ENCODE measurements at places on chromosomes 7 and 10.

DNA sequence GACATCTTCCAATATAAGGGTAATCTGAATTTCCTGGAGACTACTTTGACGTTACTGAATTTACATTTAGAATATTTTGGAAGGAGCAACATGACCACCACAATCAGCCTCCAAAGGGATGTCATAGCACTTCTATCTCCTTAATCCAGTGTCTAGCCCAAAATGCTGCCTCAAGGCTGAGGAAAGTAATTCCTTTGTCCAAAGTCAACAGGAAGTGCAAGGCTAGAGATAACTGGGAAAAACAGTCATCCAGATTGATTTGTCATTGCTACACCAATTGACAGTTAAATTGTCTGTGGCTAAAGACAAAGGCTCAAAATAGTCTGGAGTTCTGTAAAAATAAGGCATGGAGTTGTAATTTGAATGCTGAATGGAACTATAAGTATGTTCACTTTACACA lies 3.9 kb upstream of the TFPI2 start:
- no peak for DNase-seq

GRCh38 chr7:158321936-158322615 lies 265.5 kb downstream of the PTPRN2 start:
- no peak for DNase-seq

DNA sequence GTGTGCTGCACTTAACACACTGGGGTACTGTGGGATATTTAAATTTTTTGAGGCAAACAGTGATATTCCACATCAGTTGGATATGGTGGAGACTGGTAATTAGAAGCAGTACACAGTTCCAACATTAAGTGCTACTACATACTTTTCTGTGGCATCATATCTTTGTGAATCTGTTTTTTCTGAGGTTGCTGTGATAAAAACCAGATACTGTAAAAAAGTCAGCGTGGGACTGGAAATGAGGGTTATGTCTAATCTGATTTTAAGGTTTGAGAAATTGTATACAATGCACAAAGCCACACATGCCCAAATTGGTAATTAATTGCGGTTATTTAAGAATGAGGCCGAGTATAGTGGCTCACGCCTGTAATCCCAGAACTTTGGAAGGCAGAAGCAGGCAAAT lies 41.2 kb downstream of the TBC1D12 start:
- no peak for DNase-seq

GRCh38 chr10:61021926-61022325 lies 77.9 kb upstream of the RHOBTB1 start:
- DNase-seq, result no peak

DNA sequence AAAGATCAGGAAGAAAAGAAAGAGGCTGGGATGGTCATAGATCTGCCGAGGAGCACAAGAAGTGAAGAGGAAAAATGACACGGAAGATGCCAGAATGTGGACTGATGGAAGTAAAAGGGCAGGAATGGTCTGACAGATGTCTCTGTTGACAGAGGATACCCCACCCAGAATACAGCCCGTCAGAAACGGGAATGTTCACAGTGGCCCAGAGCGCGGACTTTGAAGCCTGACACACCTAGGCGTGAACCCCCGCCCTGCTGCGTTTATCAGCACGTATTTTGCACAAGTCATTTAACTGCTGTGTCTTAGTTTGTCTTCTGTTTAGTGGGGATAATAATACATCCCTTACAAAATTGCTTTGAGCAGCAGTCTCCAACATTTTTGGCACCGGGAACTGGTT lies 27.1 kb downstream of the AKR1B1 start:
- DNase-seq, result no peak

DNA sequence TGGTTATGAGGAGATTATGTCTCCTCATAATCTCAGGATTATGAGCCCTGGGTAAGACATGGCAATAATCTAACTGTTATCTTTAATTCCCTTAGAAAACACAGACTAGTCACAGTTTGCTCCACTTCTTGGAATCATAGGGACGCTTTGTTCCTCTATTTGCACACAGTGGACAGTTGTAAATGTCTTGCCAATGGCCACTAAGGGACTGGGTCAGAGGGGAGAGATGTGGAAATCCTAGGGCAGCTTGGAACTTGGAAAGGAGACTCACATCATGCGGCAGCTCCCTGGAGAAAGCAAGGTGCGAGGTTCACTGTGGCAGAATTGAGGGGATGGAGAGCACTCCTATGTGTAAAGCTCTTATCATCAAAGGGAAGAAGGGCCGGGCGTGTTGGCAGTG lies 266.1 kb downstream of the PRPF18 start:
- DNase-seq, result no peak

DNA sequence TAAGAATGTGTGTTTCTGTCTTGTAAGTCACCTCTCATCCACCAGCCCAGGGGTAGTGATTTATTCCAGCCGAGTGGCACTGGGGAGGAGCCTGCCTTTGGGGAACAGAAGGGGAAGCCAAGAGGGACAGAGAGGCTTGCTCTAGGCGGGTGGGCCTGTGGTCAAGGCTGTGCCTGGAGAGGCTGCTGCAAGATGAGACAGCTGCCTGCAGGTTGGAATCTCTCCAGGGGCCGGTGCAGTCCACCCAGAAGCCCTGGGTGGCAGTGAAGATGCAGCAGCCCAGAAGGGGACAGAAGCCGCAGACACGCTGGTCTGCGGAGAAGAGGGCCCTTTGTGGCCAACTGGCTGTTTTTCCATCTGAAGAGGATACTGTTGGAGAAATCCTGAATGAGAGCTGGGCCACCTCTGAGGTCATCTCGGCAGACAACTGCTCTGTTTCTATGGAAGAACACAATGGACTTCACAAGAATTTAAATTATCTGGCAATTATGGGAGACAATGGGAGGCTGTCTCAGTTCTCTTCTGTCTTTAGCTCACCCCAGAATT lies 175.7 kb downstream of the GFRA1 start:
- DNase-seq, result no peak

- no peak for DNase-seq
Observed at GRCh38 chr10:109963439-109963838, 40.1 kb upstream of the XPNPEP1 start.

- DNase-seq, result no peak
Observed at GRCh38 chr7:151992375-151992774, 33.1 kb upstream of the GALNT11 start.

DNA sequence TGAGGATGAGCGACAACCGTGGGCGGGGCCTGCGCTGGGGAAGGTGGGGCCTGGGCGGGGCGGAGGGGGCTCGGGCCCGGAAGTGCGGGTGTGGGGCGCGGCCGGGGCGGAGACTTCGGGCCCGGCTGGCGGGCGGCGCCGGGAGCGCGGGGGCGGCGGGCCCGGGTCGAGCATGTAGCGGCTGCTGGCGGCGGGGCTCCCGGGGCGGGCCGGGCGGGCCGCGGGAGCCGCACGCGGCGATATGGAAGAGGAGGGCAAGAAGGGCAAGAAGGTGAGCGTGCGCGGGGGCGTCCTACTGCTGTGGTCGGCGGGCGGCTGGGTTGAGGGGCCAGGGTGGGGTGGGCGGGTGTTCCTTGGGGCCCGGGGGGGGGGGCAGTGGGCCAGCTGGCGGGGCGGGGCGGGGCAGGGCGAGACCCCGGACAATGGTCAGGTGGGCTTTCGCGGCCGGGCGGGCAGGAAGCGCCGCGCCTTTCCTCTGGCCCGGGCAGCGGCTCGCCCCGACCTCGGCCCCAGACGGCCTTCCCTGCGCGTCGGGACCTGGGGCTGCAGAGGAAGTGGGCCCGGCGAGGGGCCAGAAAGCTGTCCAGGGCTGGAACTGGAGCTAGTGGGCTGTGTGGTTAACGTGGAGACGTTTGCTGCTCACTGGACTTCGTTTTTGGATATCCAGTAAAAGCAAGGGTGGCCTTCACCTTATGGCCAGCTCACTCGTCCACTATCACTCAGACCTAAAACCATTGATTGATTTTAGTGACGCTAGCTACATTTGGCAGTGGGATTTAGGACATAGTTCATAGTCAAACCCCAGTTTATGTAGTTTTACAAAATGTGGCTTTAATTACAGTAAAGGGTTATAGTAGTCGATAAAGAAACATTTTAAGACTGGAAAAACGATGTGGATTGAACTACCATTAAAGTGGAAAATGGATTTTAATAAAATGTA lies at the start of gene CCM2:
CCM2 (plus strand) TSS at position 109 of the 940 bp plus-strand sequence; CDS start at position 242, 133 bp downstream.
- no peak for DNase-seq

DNA sequence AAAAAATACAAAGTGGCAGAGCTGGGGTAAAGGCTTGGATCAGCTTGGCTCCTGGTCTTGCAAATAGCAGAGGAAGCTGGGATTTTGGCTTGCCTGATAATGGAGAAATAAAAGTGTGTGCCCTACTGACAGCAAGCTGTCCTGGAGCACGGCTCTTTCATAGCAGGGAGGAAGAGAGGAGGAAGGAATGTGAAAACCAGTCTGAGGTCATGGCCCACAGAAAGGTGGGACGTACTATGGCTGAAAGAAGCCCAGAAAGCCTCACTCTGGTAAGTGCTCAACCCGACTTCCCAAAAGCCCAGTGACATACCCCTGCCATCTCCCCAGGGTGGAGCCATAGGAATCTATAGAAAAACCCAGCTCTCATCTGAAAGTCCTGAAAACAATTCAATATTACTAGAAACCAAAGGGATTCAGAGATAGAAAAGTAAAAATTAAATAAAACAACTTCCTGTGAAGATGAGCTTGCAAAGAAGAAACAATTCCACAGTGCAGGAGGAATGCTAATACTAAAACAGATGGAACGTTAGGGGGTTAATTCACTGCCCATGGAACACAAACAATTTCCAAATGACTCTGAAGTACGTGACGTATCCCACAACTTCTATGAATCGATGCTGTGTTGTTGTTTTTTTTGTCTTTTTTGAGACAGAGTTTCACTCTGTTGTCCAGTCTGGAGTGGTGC lies 246.7 kb upstream of the PTN start:
- no peak for DNase-seq

DNA sequence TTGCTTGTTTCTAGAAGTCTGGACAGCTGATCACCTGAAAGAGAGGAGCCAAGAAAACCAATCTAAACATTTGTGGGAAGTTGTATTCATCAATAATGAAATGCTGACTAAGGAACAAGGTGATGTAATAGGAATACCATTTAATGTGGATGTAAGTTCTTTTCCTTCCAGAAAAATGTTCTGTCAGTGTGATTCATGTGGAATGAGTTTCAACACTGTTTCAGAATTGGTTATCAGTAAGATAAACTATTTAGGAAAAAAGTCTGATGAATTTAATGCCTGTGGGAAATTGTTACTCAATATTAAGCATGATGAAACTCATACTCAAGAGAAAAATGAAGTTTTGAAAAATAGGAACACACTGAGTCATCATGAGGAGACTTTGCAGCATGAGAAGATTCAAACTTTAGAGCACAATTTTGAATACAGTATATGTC lies 39.8 kb upstream of the ZNF37A start:
- DNase-seq, result no peak

DNA sequence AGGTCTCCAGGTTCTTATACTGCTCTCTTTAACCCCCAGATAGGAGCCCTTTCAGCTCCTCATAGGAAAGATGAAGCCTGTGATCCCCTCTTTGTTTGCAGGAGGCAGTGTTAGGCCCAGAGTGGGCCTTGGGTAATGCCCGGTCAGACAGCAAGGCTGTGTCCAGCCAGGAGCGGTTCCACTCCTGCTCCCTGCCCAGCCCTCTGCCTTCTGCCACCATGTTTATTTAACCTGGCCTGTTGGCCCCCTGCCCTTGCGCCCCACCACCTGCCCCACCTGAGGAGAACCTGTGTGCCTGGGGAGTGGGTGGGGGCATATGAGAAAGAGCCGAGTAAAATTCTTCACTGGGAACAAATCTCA lies 24.3 kb downstream of the CDH23 start:
- no peak for DNase-seq

DNA sequence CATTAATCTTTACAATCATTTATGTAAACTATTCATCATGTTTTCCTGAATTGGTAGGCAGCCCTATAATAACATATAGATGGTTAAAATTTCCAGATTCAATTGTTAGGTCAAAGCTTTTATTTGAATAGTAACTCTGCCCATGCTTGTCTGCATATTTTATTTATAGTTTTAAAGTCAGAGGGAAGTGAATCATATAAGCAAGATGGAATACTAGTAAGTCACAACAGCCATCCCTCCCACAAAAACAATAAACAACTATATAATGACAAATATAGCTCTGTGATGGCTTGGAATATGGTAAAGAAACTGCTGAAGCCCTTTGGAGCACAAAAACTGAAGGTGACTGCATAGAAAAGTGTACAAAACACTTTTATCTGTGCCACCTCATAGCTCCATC lies 156.3 kb upstream of the TMEM106B start:
- DNase-seq, result no peak

DNA sequence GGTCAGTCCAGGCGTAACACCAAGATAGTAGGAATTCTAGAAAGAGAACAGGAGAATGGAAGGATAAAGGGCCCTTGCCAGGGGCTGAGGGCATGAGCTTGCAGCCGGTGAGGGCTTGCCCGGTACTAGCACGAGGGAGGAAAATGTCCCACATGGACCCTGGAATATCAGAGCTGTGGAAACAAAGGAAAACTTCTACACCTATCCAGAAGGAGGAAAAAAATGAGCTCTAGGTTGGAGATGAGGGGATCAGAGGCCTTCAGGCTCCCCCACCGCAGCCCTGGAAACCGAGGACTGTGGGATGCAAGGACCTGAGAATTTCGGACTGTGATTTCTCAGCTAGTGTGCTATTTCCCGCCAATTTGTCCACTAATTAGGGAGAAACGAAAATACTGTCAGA lies 22.1 kb downstream of the RAMP3 start:
- DNase-seq, result no peak

DNA sequence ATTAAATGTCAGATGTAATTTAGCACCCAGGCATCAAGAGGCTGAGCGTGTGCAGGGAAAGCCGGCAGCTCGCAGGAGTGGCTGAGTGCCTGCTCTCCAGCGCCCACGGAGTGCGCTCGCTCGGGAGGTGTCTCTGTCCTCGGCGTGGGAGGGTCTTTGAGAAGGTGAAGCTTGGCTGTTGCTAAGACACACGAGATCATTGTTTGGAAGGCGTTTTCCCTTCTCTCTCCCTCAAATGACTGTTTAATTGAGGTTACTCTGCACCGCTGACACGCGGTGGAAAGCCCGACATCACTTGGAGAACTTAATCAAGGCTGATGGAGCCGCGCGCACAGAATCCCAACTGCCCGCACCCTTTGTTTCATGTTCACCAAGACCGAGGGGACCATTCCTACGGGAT lies 414.6 kb downstream of the DNAJB6 start:
- no peak for DNase-seq

DNA sequence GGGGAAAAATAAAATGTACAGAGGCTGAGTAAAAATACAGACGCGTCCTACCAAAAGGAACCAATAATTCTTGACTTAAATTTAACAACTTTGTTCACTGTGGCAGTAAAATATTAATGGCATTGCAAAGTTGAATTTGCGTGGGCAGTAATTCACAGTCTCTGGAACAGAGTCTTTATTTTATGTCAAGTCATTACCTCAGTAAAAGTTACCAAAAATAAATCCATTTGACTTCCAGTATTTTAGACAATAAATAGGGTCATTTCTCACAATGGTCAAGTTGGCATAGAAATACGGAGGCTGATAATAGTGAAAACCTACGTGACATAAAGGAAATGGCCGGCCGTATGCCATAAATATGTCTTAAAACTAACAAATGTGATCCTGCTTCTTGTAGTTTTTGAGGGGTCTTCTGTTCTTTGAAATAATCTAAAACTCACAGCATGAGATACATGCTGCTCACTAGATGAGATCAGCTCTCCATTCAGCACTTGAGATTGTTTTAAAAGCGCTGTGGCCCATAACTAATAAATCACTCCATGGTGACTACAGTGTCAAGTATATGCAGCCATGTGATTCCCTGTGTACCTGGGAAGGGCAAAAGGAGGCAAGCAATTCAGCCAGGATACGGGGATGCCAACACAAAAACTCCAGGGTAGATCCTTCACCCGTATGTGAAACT lies 75.3 kb downstream of the DOCK4 start:
- DNase-seq, result no peak

- DNase-seq, result no peak
Observed at GRCh38 chr10:11677480-11677879, 64.7 kb upstream of the ECHDC3 start.

GRCh38 chr10:84783386-84783785 lies 455.0 kb downstream of the CCSER2 start:
- DNase-seq, result no peak
